ENCODE measurements at places on chromosomes 6 and 20. TPM values are rescaled to one million over a fixed set of nuclear protein-coding genes. Genes with fewer than 3 reads are reported as not detected.

- no peak for DNase-seq
These were observed 35.4 kb upstream of the E2F3 start for GRCh38 chr6:20366082-20366830.

The TMEM74B gene
- total RNA-seq: 4.1 TPM

DNA sequence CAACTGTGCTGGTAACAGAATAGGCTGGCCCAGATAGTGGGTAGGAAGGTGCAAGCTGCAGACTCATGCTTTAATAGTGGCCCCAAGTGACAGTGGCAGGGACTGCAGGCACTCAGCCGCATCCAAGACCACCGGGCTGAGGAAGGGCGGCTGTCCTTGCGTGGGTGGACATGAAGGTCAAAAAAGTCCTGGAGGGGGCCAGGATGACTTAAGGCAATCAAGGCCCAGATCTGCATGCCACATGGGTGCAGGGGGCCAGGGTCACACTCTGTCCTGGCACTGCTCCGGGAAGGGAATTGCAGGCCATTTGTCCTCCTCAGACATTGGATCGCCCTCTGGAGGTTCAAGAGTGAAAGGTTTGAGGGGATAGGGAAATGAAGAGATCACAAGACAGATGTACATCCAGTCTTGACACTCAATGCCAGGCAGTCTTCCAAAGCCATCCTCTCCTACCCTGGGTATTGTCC lies 10.4 kb upstream of the VNN2 start:
- peak; percentile 38 for DNase-seq

DNA sequence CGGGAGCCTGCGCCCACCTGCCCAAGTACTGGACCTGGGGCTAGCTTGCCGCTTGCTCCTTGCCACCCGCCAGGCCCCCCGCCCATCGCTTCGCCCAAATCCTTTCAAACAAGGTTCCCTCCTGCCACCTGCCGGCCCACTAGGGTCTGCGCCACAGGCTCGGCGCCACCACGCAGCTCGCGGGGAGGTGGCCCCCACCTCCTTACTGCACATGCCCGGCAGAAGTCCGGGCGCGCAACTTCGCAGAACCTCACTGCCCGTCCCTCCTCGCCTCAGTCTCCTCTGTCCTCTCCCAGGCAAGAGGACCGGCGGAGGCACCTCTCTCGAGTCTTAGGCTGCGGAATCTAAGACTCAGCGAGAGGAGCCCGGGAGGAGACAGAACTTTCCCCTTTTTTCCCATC lies 11.2 kb downstream of the GNAS-AS1 start:
- DNase-seq: peak; percentile 65

The MUC22 gene
- total RNA-seq: 0.22 TPM

GRCh38 chr6:119052987-119053386 lies 25.5 kb downstream of the FAM184A start:
- no peak for DNase-seq

DNA sequence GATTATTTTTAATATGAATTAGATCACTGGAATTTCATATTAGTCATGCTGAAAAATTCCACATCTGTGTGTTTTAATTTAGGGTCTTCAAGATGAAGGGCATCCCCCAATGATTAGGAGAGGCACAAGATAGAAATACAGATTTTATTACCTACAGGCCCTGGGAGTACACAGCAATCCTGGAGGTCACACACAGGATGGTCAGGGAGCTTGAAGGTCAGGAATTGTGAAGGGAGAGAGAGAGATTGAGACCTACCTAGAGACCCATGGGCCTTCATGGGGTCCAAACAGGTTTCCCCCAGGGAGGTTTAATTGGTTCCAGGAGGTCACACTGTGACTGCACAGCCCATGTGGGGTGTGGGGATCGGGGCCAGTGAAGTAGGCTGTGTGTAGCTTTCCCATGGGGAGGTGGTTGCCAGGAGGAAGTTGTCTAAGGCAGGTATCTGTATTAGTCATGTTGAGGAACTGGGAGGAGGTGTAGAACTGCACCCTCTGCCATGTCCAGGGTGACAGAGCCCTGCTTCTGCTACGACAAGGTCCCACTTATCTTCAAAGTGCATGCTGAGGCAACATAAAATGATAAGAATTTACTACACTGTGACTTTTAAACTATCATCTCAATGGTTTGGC lies 18.3 kb downstream of the SNX9 start:
- no peak for DNase-seq

GRCh38 chr6:101195588-101195987 lies 197.9 kb upstream of the GRIK2 start:
- DNase-seq: no peak

GRCh38 chr6:63395381-63395780 lies 75.6 kb upstream of the LGSN start:
- no peak for DNase-seq

The HTR1E gene
- total RNA-seq: not detected

The PGC gene
- total RNA-seq: not detected

DNA sequence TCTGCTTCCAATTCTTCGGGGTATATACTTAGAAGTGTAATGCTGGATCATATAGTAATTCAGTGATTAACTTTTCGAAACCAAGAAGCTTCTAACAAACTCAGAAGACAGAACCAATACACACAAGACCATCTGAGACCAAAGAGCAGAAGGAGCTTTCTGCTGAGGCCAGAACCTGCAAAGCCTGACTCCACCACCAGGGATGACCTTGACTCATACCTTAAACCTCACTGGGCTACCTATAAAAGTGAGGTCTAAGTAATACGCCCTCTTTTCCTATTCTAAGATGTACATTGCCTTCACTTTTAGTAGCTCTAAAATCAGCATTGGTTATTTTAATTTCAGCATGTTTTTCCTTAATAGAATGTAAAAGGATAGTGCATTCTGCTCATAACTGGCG lies 84.8 kb downstream of the FOXF2 start:
- DNase-seq: no peak

GRCh38 chr20:49980140-49981008 lies 2.4 kb upstream of the SNAI1 start:
- no peak for DNase-seq

DNA sequence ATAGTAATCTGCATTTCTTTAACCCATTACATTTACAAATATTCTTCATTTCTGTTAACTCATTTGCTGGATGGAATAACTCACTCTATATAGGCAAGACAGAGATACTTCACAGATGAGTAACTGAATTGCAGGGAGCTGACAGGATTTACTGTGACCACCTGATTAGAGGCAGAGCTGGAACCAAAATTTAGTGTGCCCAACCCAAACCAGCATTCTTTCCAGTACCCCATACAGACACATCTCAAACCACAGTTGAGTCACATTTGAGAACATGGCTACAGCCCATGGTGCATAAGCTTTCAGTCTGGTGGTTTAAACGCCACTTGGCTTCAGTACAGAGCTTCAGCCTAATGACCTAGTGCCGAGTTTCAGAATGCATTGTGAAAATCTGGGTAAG lies 138.4 kb upstream of the TENT5A start:
- no peak for DNase-seq

GRCh38 chr6:26514984-26515383 lies 14.9 kb downstream of the BTN1A1 start:
- DNase-seq: no peak

DNA sequence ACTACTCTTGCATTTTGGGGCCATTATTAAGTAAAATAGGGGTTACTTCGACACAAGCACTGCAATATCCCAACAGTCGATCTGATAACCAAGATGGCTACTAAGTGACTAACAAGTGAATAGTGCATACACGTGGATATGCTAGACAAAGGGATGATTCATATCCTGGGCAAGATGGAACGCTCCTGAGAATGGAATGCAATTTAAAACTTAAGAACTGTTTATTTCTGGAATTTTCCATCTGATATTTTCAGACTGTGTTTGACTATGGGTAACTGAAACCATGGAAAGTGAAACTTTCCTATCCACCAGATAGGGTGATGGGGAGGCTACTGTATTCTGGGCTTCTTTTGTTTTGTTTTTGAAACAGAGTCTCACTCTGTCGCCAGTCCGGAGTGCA lies 66.5 kb downstream of the ILRUN start:
- DNase-seq: no peak

DNA sequence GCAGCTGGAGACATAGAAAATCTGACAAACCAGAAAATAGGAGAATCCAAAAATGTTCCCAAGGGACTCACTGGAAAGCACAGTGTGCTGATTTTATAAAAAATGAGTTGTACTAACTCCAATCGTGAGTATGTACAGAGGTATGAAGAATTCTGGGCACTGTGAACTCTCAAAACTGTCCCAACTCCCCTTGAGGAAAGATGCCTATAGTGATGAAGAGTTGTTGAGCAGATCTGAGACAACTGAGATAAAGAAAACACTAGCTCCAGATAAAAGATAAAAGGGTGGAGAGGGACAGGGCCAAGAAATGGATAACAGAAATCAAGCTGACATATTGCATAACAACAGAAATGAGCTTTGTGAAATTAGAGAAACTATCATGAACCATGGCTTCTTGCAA lies 481.4 kb downstream of the MAFB start:
- no peak for DNase-seq

DNA sequence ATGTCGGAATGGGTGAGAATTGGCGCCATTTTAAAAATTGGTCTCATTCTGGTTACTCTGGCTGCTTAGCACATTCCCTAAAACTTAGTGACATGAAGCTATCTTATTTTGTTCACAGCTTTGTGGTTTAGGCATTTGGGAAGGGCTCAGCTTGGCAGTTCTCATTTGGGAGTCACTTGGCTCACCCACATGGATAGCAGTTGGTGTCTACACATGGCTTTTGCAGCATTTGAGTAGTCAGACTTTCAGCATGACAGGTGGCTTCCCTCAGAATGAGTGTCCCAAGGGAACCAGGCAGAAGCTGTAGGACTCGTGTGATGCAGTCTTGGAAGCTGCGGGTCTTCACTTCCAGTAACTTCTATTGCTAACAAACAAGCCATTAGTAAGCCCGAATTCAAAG lies 64.6 kb downstream of the UST start:
- peak; percentile 41 for DNase-seq

GRCh38 chr6:158040051-158040803 lies 58.6 kb downstream of the SYNJ2 start:
- DNase-seq: peak; percentile 14

The TAF4 gene
- 11.2 TPM for total RNA-seq

- no peak for DNase-seq
These were observed 12.4 kb downstream of the UQCC2 start for GRCh38 chr6:33699131-33699530.

- no peak for DNase-seq
These were observed 37.4 kb upstream of the FAM83C start for GRCh38 chr20:35329435-35330139.

GRCh38 chr20:52921340-52921739 lies 50.8 kb upstream of the TSHZ2 start:
- no peak for DNase-seq

GRCh38 chr6:89117211-89118108 lies at the start of gene SRSF12:
TSS of gene SRSF12 (minus strand) at chr6:89118071. CDS start at chr6:89117887, 184 bp downstream.
- peak; percentile 69 for DNase-seq

GRCh38 chr20:52654567-52654966 lies 317.6 kb upstream of the TSHZ2 start:
- no peak for DNase-seq

The ERVFRD-1 gene
- 0.12 TPM for total RNA-seq

DNA sequence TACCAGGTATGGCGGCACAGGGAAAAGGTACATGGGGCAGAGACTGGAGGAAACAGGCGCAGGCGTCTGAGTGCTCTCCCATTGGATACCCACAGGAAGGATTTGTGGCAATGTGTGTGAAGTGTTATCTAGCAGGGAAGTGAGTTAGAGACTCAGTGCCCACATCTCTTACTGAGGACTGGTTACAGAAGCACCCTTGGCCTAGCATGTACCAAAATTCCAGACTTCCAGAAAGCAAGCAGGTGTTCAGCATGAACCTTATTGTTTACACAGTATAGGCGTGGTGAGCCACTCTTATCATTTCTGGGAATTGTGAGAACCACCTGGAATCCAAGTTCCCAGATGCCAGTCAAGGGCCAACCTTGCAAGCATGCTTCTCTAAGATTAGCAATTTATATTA lies 14.2 kb downstream of the MANBAL start:
- DNase-seq: no peak

DNA sequence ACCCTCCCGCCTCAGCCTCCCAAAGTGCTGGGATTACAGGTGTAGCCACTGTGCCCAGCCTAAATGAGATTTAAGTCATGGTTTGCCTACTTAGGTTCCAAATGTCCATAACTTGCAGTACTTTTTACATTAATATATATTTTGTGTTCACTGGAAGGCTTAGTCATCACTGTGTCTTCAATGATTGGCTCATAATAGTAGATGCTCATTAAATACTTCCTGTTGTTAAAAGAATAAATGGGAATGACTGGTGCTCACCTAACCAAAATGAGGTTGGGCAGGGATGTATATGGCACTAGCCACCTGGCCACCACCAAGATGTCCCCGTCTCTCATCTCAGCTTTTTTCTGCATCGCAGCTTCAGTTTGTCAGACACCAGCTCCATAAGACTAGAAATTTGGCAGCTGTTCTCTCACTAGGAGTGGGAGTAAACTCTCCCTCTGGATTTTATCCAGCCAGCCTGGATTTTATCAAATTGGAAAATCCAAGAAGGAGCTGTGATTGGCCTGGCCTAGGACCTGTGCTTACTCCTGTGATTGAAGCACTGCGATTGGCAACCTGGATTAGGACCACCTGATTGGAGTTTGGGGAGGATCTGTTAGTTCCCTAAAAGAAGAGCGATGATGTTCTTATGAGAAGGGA lies 1.1 kb upstream of the GLO1 start:
- no peak for DNase-seq

GRCh38 chr6:107105511-107106116 lies 9.7 kb downstream of the BEND3 start:
- DNase-seq: no peak

GRCh38 chr6:56065408-56065807 lies 182.0 kb downstream of the COL21A1 start:
- no peak for DNase-seq

The EBF4 gene
- 3.7 TPM for total RNA-seq

The STX7 gene
- total RNA-seq: 59.0 TPM

GRCh38 chr6:103036846-103037245 lies 1643.3 kb downstream of the GRIK2 start:
- DNase-seq: no peak

GRCh38 chr20:49937027-49937929 lies 1.1 kb downstream of the RNF114 start:
- DNase-seq: no peak

GRCh38 chr6:100626721-100627120 lies 162.0 kb upstream of the SIM1 start:
- no peak for DNase-seq

DNA sequence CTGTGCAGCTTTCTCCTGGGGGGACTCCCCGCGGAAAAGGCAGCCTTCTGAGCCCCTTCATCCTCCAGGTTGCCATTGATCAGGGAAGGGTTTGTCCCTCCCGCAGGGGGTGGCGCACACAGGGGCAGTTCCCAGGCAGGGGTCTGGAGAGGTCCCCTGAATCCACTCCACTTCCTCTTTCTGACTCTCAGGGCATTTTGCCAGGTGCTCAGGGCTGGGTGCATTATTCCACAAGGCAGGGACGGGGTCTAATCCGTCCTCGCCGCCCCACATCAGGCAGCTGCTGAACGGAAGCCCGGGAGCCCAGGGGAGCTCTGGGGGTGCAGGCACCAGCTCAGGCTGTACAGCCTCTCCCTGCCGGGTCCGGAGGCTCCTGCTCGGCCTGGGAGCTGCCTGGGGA lies 180.9 kb downstream of the TTLL2 start:
- no peak for DNase-seq

GRCh38 chr6:169282043-169282442 lies 28.4 kb upstream of the THBS2 start:
- no peak for DNase-seq

- no peak for DNase-seq
These were observed 193.4 kb upstream of the PRDM1 start for GRCh38 chr6:105892577-105893262.

The SLC44A4 gene
- total RNA-seq: not detected

The OOEP gene
- 0.45 TPM for total RNA-seq

All from left ventricle myocardium superior (tissue), 1 donor.